WTC11 (cell line): ENCODE measurements at places on chromosomes 5 and 9. TPM values are rescaled to one million over a fixed set of nuclear protein-coding genes. Genes with fewer than 3 reads are reported as not detected.

- DNase-seq = no peak
- no peak overlapping the region for H3K27ac ChIP-seq
- no peak overlapping the region for H3K4me3 ChIP-seq
- H3K4me1 ChIP-seq = peaks cover 53% of the 10 kb centered on the region
- H3K36me3 ChIP-seq = peaks cover 5% of the 10 kb centered on the region; the same call in 1 of the 2 replicates
Measured at GRCh38 chr5:114358329-114358728, 3.5 kb upstream of the KCNN2 start.

TAF11L5 gene
- not detected in 3 replicates for total RNA-seq

REEP2 gene
- total RNA-seq = 47.7 to 51.1 TPM (median 50.9 TPM) in 3 replicates

OBP2B gene
- not detected in 3 replicates for total RNA-seq

PPP1R2B gene
- not detected in 3 replicates for total RNA-seq

DNA sequence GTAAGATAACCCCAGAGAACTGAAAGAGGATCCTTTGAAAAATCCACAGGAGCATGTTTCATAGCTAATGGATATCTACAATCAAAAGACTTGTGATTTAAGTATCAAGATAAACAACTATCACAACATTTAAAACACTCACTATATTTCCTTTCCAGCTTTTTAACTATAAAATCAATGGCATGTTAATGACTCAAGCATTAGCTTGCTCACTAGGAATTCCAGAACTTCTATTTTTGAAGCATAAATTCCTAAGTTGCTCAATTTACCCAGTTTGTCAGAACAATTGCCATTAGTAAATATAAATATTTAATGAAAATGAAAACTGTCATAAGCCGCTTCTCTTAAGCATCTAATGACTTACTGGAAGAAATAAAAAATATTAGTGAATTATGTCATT, 355.3 kb downstream of the PRELID2 start:
- no peak for DNase-seq
- no peak overlapping the region for H3K4me3 ChIP-seq
- H3K36me3 ChIP-seq = no peaks in the 10 kb centered on the region

GRCh38 chr9:137095664-137096517, 9.1 kb downstream of the MAN1B1 start:
- H3K27ac ChIP-seq = no peak overlapping the region
- no peak for DNase-seq
- peaks cover 33% of the 10 kb centered on the region for H3K36me3 ChIP-seq
- H3K27me3 ChIP-seq = no peaks in the 10 kb centered on the region

- H3K4me3 ChIP-seq = peak overlapping the region; percentile 97
- H3K27ac ChIP-seq = peak overlapping the region; percentile 99
- peaks cover 14% of the 10 kb centered on the region for H3K36me3 ChIP-seq
- H3K27me3 ChIP-seq = no peaks in the 10 kb centered on the region
Measured at GRCh38 chr9:108933231-108933717, 650 bp downstream of the ELP1 start.

NOXA1 gene
- total RNA-seq = 2.9 to 5.9 TPM (median 4.8 TPM) in 3 replicates

GRCh38 chr9:23123048-23123632, 676.5 kb downstream of the DMRTA1 start:
- no peaks in the 10 kb centered on the region for H3K27me3 ChIP-seq
- H3K27ac ChIP-seq = no peak overlapping the region

DNA sequence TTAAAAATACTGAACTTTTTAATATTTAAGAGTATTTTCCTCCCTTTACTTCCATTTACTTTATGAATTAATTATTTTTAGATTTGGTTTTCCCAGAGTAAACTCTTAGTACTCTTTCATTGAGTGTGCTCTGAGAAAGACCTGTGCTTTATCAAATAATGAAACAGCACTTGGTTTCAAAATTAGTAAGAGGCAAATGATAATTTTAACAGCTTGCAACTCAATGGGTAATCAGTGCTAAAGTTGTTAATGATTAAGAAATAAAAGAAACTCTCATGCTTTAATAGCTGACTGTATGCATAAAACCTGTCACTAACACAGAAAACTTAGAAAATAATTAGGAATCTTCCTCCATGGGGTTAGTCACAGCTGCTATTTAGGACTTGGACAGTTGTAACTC, 244.4 kb downstream of the RFX3 start:
- H3K36me3 ChIP-seq = no peaks in the 10 kb centered on the region
- H3K4me1 ChIP-seq = peaks cover 8% of the 10 kb centered on the region
- no peak overlapping the region for H3K4me3 ChIP-seq
- H3K27ac ChIP-seq = no peak overlapping the region

DNA sequence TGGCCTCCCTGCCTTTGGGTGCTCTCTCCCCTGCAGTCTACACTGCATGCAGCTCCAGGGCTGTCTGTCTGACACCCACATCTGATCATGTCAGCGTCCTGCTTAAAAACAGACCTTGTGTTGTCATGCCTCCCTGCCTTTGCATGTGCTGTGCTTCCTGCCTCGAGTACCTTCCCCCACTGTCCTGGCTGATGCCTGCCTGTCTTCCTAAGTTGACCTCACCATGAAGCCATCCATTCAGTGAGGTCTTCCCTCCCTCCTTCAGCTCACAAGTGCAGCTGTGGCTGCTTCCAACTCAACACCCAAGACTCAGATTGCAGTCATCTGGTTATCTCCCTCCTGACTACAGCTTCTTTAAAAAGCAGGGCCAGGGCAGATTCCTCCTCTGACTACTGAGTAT, 5.5 kb downstream of the ANGPTL2 start:
- peak overlapping the region; percentile 7; the same call in 1 of the 2 replicates for H3K27ac ChIP-seq
- DNase-seq = no peak
- no peak overlapping the region for H3K4me3 ChIP-seq
- H3K36me3 ChIP-seq = no peaks in the 10 kb centered on the region

DNA sequence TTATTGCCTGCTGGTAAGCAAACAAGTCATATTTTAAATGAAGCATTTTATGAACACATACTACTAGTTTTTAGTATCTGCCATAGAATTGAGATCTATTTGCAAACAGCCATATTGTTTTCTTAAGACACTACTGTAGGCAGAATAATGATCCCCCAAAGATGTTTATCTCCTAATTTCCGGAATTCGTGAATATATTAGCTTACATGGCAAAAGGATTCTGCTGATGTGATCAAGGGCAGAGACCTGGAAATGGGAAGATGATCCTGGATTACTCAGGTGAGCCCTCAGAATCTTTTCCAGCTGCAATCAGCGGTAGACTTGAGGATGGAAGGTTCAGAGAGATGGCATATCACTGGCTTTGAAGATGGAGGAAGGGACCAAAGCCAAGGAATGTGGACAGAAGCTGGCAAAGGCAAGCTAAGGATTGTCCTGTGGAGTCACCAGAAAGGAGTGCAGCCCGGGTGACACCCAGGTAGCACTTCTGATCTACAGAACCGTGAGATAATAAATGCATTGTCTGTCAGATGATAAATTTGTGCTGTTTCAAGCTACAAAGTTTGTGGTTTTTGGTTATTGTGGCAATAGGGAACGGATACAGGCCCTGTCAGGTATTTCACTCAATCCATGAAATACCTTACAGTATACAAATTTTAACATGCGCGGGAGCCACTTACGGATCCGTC, 1.0 kb upstream of the ERCC6L2 start:
- no peak overlapping the region for H3K27ac ChIP-seq
- peaks cover 16% of the 10 kb centered on the region for H3K4me1 ChIP-seq
- H3K4me3 ChIP-seq = no peak overlapping the region
- H3K36me3 ChIP-seq = peaks cover 6% of the 10 kb centered on the region; the same call in 1 of the 2 replicates
- no peaks in the 10 kb centered on the region for H3K27me3 ChIP-seq

GRCh38 chr5:35783551-35783950, 73.1 kb upstream of the IL7R start:
- H3K27ac ChIP-seq = no peak overlapping the region
- DNase-seq = no peak
- peaks cover 4% of the 10 kb centered on the region for H3K27me3 ChIP-seq
- no peaks in the 10 kb centered on the region for H3K36me3 ChIP-seq

PKD2L2 gene
- 0.21 TPM in 1 of 3 replicates, not detected in the others for total RNA-seq

TOPORS gene
- 23.3 to 26.1 TPM (median 23.7 TPM) in 3 replicates for total RNA-seq

GRCh38 chr9:121286973-121287741, 19.2 kb downstream of the GSN start:
- peaks cover 45% of the 10 kb centered on the region for H3K4me1 ChIP-seq
- peak overlapping the region; percentile 17; the same call in 1 of the 2 replicates for H3K27ac ChIP-seq
- peak; percentile 83 for DNase-seq

DNA sequence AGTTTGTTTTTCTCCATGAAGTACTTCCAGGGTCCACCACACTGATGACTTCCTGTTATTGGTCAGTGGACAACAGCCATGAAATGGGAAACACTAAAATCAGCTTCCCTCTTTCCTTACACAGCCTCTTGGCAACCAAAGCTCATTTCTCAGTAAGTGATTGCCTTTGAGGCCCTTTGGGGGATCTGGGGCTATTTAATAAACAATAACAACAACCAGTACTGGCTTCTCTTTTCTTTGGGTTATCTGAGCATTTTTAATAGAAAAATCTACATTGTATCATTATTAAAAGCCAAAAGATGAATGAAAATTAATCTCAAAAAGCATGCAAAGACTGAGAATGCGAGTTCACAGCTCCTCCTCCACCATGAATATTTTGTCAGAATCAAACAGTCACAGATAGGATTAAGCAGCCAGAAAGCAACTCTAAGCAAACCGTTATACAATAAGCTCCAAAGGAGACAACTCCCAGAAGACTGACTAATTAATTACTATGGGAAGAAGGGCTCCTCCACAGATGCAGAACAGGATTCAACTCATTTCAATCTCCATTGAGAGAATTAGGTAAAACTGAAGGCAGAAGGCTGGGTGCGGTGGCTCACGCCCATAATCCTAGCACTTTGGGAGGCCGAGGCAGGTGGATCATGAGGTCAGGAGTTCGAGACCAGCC, 68.3 kb downstream of the SERINC5 start:
- no peak overlapping the region for H3K4me3 ChIP-seq
- H3K27ac ChIP-seq = peak overlapping the region; percentile 99
- peaks cover 88% of the 10 kb centered on the region for H3K4me1 ChIP-seq
- H3K27me3 ChIP-seq = no peaks in the 10 kb centered on the region; the same call in 1 of the 2 replicates

GRCh38 chr9:87350915-87351314, 146.8 kb upstream of the DAPK1 start:
- H3K4me3 ChIP-seq = no peak overlapping the region
- no peaks in the 10 kb centered on the region for H3K36me3 ChIP-seq
- H3K27me3 ChIP-seq = no peaks in the 10 kb centered on the region; the same call in 1 of the 2 replicates
- H3K4me1 ChIP-seq = peaks cover 25% of the 10 kb centered on the region
- H3K27ac ChIP-seq = no peak overlapping the region
- no peak for DNase-seq

DNA sequence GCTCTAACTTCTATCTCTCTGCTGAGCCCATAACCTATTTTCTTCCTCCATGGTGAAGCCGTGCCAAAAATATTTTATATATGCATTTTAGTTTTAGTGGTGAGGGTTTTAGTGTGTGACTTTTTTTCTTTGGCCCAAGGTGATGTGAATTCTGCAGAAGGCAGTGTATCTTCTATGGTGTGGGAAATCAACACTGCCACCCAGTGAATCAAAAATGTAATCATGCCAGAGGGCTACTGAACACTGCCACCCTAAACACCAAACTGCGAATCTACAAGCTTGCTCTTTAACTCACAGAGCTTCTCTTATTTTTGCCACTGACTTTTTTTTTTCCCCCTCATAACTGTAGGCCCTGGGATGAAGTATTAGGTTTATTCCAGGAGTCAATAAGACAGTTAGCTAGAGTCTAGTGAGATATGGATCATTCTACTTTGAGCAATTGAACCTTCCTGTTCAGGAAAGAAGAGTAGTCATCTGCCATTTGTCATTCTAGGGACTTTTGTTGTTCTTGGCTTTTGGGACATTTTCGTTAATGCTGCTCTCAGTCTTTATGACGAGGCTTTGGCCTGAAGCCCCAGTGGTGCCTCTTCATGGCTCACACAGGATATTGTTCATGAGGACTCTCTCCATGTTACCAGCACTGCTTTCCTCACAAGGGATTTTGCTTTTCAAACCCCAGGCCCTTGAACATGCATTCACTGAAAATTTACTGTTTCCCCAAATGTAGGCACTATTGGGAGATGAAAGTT, 53.1 kb downstream of the C7 start:
- peaks cover 15% of the 10 kb centered on the region for H3K4me1 ChIP-seq
- H3K27me3 ChIP-seq = peaks cover 4% of the 10 kb centered on the region; the same call in 1 of the 2 replicates
- peaks cover 13% of the 10 kb centered on the region for H3K36me3 ChIP-seq
- DNase-seq = no peak
- H3K4me3 ChIP-seq = no peak overlapping the region

DNA sequence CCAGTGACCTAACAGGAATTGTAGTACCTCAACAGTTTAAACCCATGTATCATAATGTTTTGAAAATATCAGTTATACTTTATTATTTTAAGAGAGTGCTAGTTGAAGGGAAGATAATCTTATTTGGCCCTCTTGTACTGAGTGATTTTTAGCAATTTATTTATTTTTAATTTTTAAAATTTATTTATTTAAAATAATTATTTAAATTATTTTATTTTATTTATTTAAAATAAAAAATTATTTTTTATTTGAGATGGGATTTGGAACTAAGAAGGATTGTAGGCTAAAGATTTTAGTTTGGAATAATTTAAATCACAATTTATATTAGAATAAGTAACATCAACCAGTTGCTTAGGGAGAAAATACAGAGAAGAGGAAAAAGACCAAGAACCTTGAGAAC, 54.2 kb downstream of the NAA35 start:
- H3K36me3 ChIP-seq = peaks cover 55% of the 10 kb centered on the region
- H3K4me3 ChIP-seq = no peak overlapping the region
- no peaks in the 10 kb centered on the region for H3K4me1 ChIP-seq
- no peak overlapping the region for H3K27ac ChIP-seq
- DNase-seq = no peak

DNA sequence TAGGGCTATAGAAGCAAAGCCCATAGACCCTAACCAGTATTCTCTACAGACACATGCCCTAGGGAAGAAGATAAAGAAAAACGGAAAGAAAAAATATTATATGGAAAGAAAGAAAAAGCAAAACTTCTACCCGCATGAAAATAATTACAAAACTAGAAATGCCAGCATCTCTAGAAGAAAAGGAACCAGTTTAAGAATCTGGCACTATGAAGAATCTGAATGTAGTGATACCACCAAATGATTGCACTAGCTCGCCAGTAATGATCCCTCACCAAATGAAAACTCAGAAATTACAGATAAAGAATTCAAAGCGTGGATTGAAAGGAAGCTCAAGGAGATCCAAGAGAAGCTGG, 341.9 kb upstream of the GRIA1 start:
- no peak overlapping the region for H3K4me3 ChIP-seq
- 0 out of 2 replicates have a peak, but pooled peaks cover 2% of the 10 kb centered on the region for H3K4me1 ChIP-seq
- H3K27ac ChIP-seq = no peak overlapping the region

DNA sequence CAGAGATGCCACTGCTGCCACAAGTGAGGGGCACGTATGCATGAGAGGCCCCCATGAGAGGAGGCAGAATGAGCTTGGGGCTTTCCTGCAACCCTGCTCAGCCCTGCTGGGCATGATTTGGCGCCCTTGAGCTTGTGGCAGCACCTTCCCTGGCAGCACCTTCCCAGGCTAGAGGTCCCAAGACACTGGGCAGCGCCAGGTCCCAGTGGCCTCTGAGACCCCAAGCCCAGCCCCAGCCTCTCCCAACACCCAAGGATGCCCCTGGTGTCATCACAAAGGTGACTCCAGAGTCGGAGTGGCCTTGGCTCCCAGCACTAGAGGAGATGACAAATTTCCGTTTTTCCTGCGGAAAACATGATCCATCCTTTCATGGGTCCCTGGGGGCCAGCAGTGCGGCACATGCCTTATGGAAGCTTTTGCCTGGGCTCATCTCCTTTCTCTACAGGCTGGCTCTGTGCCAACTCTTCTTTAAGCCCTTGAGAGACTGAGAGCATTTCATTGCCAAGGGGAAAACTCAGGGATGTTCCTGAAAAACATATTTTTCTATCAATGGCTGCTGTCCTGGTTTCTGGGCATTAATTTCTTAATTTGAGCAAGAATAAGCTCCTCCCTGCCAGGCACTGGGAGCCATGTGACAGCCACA, 77.1 kb upstream of the ADAMTS2 start:
- peak overlapping the region; percentile 27; the same call in 1 of the 2 replicates for H3K27ac ChIP-seq
- peaks cover 12% of the 10 kb centered on the region for H3K4me1 ChIP-seq
- DNase-seq = no peak
- H3K27me3 ChIP-seq = no peaks in the 10 kb centered on the region
- no peak overlapping the region for H3K4me3 ChIP-seq
